ENCODE measurements at places on chromosomes 4 and X.

DNA sequence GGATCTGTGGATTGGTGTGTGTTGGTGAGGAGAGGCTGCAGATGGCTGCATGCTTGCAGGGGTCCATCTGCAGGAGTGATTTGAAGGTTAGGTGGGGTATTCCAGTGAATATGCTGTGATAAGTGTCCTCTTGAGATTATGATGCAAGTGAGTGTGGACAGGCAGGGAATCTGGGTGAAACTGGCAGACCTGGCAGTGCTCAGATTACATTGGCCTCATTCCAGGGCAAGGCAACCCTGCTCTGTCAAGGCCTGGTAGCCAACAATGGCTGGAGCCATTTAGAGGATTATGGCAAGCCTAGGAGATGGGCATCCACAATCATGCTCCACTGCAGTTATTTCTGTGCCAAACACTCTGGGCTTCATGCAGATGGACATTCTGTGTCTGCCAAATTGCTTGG is 113.9 kb downstream of the RTL3 start:
- no peak for DNase-seq

DNA sequence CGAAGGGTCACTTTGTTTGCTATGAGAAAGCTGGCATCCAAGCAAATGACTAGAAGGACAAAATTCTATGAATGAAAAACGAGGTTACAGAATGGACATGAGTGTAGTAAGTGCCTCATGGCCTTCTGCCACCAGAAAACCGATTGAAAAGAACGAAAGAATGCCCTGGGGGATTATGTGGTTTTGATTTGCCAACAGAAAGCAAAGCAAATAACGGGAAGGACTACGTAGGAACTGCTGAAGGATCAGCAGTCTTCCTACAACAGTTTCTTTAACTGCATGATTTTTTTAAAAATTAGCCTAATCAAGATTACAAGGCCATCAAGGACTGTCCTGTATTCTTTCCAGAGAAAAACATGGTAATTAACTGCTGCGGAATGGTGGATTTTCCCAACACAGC is 50.6 kb downstream of the NRK start:
- DNase-seq, result no peak

DNA sequence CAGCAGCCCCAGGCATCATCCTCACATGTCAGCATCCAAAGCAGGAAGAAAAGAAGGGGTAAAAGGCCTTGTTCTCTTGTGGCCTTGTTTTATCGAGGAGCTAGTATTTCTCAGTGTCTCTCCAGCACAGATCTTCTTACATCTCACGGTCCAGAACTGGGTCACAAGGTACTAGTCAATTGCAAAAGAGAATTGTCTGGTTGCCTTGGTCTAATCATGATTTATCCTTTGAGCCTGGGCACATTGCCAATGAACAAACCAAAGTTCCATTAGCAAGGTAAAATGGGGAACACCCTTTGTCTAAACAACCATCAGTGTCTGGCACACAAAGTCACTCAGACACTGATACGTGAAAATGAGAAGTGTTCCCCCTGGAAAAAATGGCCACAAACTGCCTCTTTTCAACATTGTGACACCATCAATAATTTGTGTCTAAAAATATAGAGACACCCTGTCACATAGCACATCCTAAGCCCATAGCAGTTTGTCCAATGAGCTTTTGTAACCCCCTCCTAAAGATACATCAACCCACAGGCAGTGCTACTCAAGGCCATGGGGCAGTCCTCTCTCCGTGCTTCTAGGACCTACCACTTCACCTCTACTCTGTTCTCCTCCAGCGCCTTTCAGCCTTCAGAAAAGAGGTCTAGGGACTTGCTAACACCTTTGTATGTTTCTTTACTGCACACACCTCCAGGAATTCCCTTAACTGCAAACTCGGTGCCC is 534.4 kb downstream of the MID1IP1 start:
- DNase-seq, result no peak

- no peak for DNase-seq
These were observed 851.9 kb upstream of the FRG1 start for GRCh38 chr4:189088780-189089179.

DNA sequence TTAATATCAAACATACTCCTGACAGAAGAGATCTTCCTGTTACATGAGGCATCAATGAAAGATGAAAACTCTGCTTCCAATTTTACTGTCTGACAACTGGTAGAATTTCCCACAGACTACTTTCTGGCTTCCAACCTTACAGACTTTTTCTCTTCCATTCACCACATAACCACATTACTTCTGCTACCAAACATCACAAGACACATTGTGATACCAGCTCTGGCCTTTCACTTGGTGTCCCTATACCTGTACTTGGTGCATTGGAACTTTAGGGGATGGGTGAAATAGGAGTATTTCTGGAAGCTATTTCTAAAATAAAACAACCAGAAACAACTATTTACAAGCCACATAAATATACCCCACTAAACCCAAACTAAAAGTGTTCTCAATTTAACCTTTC is 20.5 kb downstream of the AMTN start:
- no peak for DNase-seq

GRCh38 chr4:30471861-30472260 is 248.3 kb upstream of the PCDH7 start:
- no peak for DNase-seq

- DNase-seq, result no peak
These were observed 290.7 kb upstream of the FAM241A start for GRCh38 chr4:111854494-111855087.

DNA sequence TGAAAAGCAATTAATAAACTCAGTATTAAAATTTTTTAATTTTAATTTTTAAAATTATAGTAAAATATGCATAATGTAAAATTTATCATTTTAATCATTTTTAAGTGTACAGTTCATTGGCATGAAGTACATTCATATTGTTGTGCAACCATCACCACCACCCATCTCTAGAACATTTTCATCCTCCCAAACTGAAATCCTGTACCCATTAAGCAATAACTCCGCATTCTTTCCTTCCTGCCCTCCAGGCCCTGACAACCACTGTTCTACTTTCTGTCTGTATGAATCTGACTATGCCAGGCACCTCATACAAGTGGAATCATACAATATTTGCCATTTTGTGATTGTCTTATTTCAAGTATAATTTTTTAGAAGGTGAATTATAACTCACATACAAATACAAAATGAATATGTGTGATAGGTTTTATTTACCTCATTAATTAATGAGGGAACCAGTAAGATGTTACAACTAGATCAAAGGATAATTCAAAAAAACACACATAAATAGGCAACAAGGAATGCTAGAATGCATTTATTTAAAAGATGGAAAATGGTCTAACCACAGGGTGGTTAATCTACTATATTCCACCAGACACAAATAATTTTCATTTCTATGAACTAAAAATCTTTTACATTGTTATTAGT is 13.1 kb upstream of the AFF1 start:
- DNase-seq, result no peak
